ENCODE measurements at places on chromosomes 7 and 10. TPM values are rescaled to one million over a fixed set of nuclear protein-coding genes. Genes with fewer than 3 reads are reported as not detected.

GRCh38 chr10:7484456-7485243 is 73.8 kb upstream of the SFMBT2 start:
- no peak for DNase-seq

GRCh38 chr10:67808704-67809103 is 29.3 kb downstream of the DNAJC12 start:
- no peak for DNase-seq

- DNase-seq, result no peak
These were observed 348.7 kb upstream of the LRGUK start for GRCh38 chr7:133778472-133778871.

DNA sequence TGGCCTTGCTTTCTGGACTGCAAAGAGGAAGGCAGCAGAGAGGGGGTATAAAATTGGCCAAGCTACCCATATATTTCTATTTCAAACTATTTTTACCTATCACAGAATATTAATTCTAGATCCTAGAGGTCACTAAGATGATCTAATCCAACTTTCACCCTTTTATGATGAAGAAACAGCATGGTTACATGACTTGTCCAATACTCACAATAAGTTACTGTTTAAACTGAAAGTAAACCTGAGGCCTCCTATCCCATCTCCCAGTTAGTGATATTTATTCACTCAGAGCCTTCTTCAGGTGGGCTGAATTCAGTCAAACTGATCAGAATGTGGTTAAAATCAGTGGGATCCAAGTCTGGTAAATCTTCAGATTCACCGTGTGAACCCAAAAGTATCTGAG is 1345.1 kb downstream of the XPNPEP1 start:
- no peak for DNase-seq

The WNT16 gene
- total RNA-seq, result not detected

GRCh38 chr7:121931149-121931902 is 58.4 kb downstream of the PTPRZ1 start:
- DNase-seq, result no peak

DNA sequence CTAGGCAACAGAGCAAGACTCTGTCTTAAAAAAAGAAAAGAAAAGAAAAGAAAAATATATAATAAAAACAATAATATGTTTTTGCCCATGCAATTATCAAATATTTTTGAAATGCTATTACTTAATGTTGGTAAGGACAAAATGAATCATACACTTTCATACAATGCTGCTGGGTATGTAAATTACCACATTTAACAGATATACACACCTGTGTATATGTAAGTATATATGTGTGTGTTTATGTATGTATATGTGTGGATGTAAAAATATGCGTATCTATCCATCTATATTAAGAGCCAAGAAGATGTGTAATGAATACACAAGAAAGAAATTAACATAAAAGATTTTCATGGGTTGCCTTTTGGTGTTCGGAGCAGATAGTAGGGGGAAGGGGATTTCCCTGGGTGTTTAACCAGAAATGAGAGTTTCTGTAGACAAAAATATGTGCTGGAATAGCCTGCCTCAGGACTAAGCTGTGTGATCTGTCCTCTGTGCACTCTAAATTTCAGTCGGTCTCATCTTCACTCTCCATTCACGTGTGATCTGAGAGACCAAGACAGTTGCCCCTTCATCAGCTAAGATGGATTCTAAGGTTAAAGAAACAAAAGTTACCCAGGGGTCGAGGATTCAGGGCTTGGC is 61.2 kb downstream of the PRKCQ start:
- DNase-seq, result no peak

- DNase-seq, result peak; percentile 73
These were observed 66.3 kb upstream of the FRMD4A start for GRCh38 chr10:14397066-14397465.

DNA sequence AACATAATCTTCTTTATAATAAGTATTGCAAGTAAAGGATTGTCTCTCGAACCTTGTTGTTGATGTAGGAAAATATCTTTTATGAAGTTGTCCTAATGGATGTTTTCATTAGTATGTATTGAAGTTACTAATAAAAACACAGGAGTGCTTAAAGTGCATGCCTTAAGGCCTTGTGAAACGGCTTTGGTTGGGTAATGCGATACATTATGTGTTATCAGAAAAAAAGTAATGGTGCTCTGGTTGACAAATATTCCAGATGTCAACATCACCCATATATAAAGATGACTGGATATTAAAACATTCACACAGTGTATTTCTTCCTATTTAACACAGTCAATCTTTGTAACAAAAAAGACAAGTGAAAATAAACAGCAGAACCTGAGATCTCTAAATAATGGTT is 310.7 kb downstream of the PRKG1 start:
- no peak for DNase-seq

The GRID2IP gene
- 1.3 TPM for total RNA-seq

- no peak for DNase-seq
These were observed 28.7 kb downstream of the CHST15 start for GRCh38 chr10:124064676-124065075.

The GARS1 gene
- 274 TPM for total RNA-seq

- DNase-seq, result no peak
These were observed 64.4 kb upstream of the AHR start for GRCh38 chr7:17234030-17234397.

GRCh38 chr10:84654671-84655070 is 326.3 kb downstream of the CCSER2 start:
- DNase-seq, result no peak

The LIPJ gene
- not detected for total RNA-seq

The FOXI2 gene
- total RNA-seq, result not detected

DNA sequence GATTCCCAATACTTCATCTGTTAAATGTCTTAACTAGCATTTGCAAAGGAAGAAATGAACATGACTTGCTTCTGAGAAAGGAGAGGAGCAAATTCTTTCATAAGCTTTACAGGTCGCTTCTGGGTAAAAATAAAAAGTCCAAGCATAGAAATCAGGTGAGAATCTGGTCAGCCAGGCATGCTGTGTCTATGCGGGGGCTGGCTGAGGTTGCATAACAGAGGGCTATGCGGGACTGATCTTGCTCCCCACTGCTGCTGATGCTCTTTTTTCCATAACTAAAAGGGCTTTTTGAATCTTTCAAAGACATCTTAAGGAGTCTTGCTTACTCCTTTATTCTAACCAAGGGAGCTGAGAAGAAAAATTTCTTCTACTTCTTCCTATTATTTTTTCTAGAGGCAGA is 92.7 kb upstream of the FGFR2 start:
- DNase-seq, result no peak

DNA sequence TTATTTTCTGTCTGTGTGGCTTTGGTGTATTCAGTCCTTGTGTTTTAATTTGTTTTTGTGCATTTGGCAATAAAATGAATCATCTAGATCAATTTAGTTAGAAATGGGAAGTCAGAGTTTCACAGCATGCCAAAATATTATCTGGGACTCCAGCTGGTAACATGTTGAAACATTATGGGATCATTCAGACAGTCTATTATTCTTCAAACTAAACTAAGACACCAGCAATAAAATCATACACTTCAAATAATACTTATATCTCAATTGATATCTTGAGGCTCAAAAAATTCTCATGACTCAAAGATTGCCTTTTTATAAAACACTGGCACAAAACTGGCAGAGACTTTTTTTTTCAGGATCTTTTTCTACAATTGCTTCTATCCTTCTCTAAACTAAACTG is 5.8 kb upstream of the RP9 start:
- DNase-seq, result no peak

DNA sequence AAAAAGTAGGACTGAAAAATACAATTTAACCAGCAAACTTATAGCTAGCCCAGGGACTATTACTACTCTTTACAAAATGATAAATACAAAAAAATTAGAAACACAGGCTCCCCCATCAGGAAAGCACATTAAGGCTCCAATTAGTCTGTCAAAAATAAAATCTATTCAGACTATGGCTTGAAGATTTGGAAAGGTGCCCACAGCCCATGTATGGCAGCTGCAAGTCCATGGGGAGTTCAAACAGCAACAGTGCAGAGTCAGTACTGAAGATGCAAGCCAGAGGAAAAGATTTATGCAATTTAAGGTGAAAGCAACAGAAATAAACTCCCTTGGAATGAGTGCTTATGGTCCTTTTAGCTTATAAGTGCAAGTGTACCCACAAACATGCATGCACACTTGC is 29.7 kb downstream of the IMMP2L start:
- DNase-seq, result no peak

- DNase-seq, result no peak
These were observed 108.3 kb downstream of the GLI3 start for GRCh38 chr7:42128703-42129102.

GRCh38 chr10:80275756-80276155 is 13.7 kb downstream of the MAT1A start:
- no peak for DNase-seq

GRCh38 chr10:33355274-33355673 is 20.8 kb upstream of the NRP1 start:
- DNase-seq, result peak; percentile 42

DNA sequence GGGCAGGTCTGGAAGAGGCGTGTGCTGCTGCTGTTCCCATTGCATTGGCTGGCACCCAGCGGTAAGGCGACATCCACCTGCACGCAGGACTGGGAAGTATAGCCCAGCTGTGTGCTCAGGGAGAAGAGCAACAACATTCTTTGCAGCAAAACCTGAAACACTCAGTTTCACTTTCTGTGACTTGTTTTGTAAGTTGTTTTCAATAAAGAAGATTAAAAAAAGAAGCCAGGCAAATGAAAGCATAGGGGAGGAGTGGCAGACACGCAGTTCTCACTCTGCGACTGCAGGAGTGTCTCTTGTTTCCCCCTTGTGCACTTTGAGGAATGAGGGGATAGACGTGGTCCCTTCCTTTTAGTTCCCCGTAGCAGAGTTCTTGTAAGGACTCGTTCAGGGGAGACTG is 5.8 kb downstream of the FBH1 start:
- DNase-seq, result no peak

The SFMBT2 gene
- total RNA-seq, result 0.07 TPM

DNA sequence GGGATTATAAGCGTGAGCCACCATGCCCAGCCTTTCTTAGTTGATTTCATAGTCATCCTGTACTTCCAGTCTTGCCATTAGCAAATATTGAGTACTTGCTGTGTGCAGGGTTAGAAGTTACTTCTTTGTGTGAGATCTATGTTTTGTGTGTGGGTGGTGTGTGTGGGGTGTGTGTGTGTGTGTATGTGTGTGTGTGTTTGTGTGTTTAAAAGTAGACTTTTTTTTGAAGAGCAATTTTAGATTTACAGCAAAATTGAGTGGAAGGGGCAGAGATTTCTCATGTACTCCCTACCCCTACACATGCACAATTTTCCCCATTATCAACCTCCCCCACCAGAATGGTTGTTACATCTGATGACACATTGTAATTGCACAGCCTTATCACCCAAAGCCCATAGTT is 48.2 kb downstream of the KAT6B start:
- no peak for DNase-seq

The CPXM2 gene
- total RNA-seq, result not detected

- no peak for DNase-seq
These were observed 14.3 kb downstream of the JAZF1 start for GRCh38 chr7:28165961-28166955.

The IFIT1B gene
- not detected for total RNA-seq

DNA sequence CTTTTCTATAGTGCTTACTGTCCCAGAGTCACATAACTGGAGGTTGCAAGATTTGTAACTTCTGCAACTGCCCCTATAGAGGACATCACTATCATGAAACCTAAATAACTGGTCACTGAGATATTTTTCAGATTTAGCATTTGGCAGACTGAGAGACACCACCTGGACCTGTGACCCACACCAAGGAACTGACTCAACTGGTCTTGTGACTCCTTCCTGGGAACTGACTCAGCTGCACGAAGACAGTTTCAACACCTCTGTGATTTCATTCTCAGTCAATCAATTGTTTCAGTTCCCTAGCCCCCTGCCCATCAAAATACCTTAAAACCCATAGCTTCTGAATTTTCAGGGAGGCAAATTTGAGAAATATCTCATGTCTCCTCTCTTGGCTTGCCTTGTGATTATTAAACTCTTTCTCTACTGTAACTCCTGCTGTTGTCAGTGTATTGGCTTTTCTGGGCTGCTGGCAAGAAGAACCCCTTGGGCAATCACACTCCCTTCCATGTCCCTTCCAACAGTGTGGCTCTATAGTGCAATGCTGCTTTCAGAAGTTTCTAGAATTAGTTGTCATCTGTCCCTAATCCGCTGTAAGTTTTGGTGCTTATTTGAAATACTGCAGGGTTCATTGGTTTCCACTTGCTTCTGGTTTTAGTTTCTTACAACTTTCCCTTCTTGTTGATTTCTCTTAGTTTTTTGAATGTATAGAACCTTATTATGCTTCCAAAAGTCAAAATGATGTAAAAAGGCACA is 127.8 kb upstream of the ADCY1 start:
- peak; percentile 79 for DNase-seq

GRCh38 chr7:96440328-96440727 is 118.4 kb upstream of the SLC25A13 start:
- DNase-seq, result no peak

- DNase-seq, result peak; percentile 97
These were observed 18.6 kb upstream of the VDAC2 start for GRCh38 chr10:75191821-75192568.

GRCh38 chr7:66207540-66207939 is 2.4 kb downstream of the TPST1 start:
- no peak for DNase-seq

- no peak for DNase-seq
These were observed 49.8 kb upstream of the SRRM3 start for GRCh38 chr7:76151932-76152331.

The CC2D2B gene
- total RNA-seq, result not detected

The CH25H gene
- not detected for total RNA-seq

GRCh38 chr10:114045136-114046086 is 1.7 kb downstream of the ADRB1 start:
- DNase-seq, result no peak

The SNX13 gene
- 56.3 TPM for total RNA-seq

DNA sequence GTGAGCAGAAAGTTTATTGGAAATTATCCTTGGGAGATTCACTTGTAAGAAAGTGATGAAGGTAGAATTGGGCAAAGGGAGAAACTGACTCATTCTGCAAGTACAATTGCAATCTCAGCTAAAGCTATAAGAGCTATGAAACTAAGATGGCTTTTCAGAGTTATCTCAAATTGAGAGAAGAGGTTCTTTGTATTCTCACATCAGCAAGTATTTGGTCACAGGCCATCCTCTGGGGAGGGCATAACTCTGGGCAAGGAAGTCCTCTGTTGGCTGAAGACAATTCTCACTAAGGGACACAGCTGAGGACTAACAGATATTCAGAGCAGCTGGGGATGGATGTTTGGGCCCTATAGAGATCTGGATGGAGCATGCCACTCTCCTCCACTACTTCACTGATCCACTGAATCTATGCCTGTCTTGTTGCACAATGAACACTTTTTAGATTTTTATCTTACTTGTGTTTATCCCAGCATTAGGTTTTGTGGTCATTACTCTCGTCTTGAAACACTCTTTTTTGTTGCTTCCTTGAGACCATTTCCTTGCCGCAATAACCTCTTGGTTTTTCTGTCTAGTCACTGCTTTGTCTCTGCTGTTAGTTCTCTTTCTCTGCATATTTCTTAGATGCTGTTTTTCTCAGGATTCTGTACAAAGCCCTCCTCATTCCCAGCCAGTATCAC is 115.1 kb downstream of the GNAI1 start:
- DNase-seq, result no peak

DNA sequence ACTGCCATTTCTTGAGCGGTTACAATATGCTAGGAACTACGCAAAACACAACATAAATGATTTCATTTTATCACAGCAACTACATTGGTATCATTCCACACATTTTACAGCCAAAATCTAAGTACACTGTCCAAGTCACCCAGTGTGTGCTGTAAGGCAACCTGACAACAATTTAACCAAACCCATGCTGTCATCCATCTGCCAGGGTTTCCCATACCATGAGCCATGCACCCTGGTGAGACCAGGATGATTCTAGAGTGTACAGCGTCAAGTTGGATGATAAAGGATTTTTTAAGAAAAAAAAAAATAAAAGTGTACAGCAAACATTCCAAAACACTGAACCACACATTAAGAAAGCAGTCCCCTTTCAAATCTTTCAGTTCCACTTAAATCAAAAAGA is 52.9 kb downstream of the PIK3AP1 start:
- DNase-seq, result no peak

All from PC-9 (cell line).